ENCODE measurements at places on chromosomes 4 and X.
A peak's percentile ranks its signal among the peaks of the same experiment; 100 is the strongest.

GRCh38 chr4:4950561-4951290 is 68.5 kb downstream of the CYTL1 start:
- DNase-seq: no peak

DNA sequence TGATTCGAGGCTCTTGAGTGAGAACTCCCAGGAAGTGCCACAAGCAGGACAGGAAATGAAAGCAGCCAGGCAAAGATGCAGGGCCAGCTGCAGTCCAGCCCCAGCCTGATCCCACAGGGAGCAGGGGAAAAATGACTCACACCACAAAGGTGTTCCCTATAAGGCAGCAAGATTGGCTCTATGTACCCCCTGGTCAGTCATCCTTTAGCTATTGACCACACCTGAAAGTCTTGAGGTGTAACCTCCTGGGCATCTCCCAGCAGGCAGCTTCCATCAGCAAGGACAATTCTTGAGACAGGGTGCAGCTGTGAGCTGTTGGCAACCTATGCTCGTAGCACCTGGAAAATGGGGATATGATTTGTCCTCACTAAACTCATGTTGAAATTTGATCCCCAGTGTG is 27.9 kb upstream of the EXOC1L start:
- DNase-seq: no peak

GRCh38 chr4:48974979-48975640 is 11.0 kb upstream of the CWH43 start:
- no peak for DNase-seq

- DNase-seq: no peak
These were observed 6.8 kb downstream of the SEPTIN6 start for GRCh38 chrX:119686087-119686691.

- no peak for DNase-seq
These were observed 4.7 kb upstream of the HELT start for GRCh38 chr4:185013417-185014125.

GRCh38 chr4:112213091-112213490 is 18.5 kb upstream of the AP1AR start:
- DNase-seq: no peak

DNA sequence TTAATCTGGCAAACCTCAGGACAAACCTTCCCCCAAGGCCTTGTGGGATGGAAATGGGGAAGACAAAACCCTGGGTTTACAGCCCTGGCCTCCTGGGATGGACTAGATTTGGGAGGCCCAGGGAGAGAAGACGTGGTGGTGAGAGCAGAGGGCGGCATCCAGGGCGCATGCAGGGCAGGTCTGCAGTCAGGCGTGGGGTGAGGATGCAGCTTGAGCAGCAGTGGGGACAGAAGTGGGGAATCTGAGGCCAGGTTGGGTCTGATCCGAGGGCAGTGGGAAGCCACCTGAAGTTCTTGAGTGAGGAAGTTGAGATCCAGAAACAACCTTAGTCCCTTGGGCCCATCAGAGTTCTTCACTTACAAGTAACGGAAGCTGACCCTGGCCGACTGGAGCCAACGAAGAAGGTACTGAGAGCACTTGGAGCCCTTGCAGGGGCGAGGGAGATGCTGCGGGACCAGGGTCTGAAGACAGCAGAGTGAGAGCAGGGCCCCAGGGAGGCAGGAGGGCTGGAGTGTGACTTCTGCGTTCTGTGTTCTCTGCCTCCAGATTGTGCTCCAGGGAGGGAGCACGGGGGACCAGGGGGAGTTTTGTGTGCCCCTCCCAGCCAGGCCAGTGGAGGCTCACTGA is 42.0 kb upstream of the GPR78 start:
- DNase-seq: no peak

GRCh38 chrX:22134681-22135080 is 102.6 kb downstream of the PHEX start:
- no peak for DNase-seq

GRCh38 chr4:59553721-59554091 is 1646.4 kb upstream of the ADGRL3 start:
- DNase-seq: no peak

DNA sequence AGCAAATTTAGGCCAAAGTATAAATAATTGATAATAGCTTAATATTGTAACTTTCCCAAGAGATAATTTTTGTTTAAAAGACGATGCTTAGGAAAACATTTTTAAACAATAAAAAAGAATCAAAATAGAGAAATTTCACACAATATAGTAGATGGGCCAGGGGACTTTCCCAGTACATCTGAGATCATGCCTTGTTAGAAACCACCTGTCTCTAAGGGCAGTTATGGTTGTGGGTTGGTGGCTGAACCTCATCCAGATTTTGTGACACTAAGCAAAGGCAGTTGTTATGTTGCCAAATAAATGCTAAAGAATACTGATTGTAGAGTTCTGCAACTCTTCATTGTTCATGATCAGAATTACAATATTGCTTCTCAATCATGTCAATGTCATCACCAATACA is 270.6 kb downstream of the BANK1 start:
- no peak for DNase-seq

GRCh38 chr4:148874331-148874730 is 432.1 kb upstream of the NR3C2 start:
- DNase-seq: no peak

DNA sequence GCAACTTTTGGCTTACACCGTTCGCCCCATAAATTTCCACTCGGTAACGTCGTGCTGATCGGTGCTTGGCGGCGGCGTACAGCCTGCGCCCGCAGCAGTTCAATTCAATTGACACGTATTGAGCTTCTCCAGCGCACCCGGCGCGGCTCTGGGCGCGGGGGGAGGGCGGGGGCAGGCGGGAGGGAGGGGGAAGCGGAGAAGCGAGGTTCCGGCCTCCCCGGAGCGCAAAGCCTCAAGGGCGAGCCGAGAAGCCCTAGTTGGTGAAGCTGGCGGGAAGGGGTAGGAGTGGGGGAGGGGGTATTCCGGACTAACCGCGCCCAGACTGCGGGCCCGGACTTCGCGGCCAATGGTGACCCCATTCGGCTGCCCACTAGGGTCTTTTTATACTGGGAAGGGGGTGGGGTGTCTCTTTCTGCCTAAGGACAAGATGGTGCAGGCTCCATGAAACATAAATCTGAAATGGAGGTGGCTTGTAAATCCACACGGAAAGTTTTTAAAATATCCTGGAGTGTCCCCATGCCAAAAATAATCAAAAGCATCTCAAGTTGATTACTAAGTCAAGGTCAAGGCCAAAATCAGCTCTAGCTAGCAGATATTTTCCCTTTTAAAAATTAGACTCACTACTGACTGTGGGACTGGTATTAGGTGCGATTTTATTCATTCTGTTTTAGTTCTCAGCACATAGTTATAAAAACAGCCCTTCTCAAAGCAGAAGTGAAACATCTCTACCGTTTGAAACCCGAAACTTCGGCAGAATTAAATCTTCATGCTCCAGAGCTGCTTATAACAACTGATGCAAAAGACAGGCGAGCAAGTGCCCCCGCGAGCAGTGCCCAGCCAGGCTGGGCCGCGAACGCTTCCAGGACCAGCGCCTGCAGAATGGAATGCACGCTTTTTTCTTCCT is 1.5 kb upstream of the BCOR start:
- peak; percentile 41 for DNase-seq

GRCh38 chr4:37652747-37653527 is 33.2 kb downstream of the RELL1 start:
- DNase-seq: no peak

DNA sequence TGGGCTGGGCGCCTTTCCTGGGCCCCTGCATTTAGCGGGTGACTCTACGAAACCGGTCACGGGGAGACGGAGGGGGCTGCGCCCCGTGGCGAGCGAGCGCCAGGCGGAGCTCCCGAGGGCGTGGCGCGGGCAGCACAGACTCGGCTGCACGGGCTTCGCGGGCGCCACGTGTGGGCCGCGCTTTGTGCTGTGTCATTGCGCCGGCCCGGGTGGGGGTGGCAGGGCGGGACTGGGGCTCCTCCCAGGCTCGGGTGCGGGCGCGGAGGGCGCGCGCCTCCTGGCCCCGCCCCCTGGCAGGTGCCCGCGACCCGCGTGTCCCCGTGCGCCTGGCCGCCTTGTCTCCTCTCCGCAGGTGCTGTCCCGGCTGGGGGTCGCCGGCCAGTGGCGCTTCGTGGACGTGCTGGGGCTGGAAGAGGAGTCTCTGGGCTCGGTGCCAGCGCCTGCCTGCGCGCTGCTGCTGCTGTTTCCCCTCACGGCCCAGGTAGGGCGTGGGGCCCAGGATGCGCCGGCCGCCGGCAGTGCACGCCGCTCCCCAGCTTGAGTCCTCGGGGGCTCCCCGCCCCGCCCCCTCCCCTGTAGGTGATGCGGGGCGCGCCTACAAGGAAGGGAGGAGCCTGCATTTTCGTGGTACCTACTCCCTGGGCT is 651 bp downstream of the UCHL1 start:
- DNase-seq: peak; percentile 99

GRCh38 chr4:150152766-150153165 is 74.5 kb downstream of the DCLK2 start:
- DNase-seq: no peak

- DNase-seq: no peak
These were observed 38.8 kb downstream of the DCLK2 start for GRCh38 chr4:150117094-150117493.

DNA sequence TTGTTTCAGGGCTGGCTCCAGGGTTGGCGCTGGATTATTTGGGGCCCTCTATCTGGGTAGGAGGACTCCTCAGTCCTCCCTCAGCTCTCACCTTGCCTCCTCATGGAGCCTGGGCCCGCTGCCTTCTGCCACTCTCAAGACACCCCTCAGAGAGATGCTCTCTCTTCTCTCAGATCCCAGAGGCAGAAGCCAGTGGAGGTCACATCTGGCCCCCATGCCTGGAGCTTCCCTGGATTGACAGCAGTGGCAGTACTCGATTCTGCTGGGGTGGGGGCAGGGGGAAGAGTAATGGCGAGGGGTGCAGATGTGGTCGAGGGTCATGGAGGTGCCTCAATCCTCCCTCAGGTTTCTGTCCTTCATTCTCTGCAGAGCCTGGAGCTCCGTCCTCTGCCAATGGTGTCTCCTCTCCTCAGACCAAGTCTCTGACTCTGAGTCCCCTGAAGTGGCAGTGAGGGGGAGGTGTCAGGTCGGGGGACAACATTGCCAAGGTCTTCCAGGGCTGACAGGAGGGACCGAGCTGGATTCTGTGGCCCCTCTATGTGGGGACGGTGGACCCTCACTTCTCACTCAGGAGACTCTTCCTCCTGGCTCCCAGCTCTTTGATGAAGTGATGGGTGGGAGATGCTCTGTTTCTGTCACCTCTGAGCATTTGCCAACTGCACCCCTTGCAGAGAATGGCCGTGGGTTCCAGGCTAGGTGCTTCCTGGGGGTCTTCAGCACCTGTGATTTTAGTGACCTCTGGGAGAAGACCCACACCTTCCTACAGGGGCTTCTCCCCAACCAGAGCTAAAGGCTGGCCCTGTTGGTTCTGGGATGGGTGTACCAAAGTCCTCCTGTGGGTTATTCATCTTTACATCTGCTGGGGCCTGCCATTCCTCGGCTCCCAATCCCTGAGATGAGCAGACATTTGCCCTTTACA is 10.9 kb upstream of the HSFX1 start:
- DNase-seq: no peak

- DNase-seq: no peak
These were observed 33.3 kb upstream of the GPC4 start for GRCh38 chrX:133448512-133449076.

GRCh38 chr4:127775843-127776242 is 6.3 kb upstream of the HSPA4L start:
- DNase-seq: no peak

- no peak for DNase-seq
These were observed 17.2 kb upstream of the SPRY1 start for GRCh38 chr4:123379392-123379791.

- no peak for DNase-seq
These were observed 69.9 kb downstream of the CHIC2 start for GRCh38 chr4:53994382-53995102.

DNA sequence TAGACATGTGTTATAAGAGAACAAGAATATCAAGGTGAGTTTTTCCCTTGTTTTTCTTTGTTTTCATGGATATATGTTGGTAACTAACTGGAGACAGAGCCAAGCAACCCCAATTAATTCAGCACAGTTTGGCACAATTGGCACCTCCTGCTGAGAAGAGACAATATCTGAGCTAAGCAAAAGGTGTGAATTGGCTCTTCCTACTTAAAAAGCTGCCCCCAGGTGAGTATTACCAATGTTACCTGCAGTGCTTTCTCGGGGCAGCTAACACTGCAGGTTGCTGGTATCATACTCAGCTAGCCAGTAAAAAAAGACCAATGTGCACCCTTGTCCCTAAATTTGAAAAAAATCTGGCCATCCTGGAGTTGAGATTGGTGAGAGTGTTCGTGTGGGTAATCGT is 871.2 kb upstream of the TENM3 start:
- peak; percentile 85 for DNase-seq

Measured in COR-L47 (cell line).